Effector memory CD8-positive, alpha-beta T cell (primary cell): ENCODE measurements at places on chromosomes 3 and 15.

GRCh38 chr15:100770661-100771584 lies 108.7 kb upstream of the ALDH1A3 start:
- no peak overlapping the region for H3K27ac ChIP-seq
- no peak overlapping the region for H3K4me3 ChIP-seq
- H3K4me1 ChIP-seq = no peaks in the 10 kb centered on the region
- no peak for DNase-seq

GRCh38 chr15:73599934-73600333 lies 33.3 kb downstream of the NPTN start:
- no peak overlapping the region for H3K27ac ChIP-seq
- no peak for DNase-seq
- peaks cover 2% of the 10 kb centered on the region for H3K36me3 ChIP-seq
- peaks cover 32% of the 10 kb centered on the region for H3K4me1 ChIP-seq

- no peak for DNase-seq
- no peak overlapping the region for H3K27ac ChIP-seq
- H3K4me3 ChIP-seq = no peak overlapping the region
These were observed 72.2 kb downstream of the DZIP3 start for GRCh38 chr3:108661699-108662098.

DNA sequence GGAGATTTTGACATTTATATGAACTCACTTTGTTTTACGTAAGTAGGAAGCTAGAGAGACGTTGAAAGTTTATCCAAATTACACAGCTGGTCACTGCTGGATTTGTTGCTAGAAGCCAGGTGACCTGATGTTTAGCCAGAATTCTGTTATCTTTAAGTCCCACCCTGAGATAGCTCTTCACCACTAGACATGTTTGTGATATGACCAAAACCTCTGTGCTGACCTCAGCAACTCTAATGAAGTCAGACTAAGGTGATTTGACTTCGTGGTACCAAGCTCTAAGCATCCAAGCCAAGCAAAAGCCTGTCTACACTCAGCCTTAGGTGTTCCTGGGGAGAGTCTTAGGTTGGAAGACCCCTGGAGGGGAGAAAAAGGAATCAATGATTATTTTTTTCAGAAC lies 102.4 kb downstream of the ARRDC4 start:
- no peak overlapping the region for H3K4me3 ChIP-seq
- no peak for DNase-seq
- H3K4me1 ChIP-seq = no peaks in the 10 kb centered on the region
- H3K27me3 ChIP-seq = no peaks in the 10 kb centered on the region
- H3K27ac ChIP-seq = no peak overlapping the region

GRCh38 chr3:36893137-36893557 lies 51.7 kb downstream of the TRANK1 start:
- no peak for DNase-seq
- H3K36me3 ChIP-seq = peaks cover 87% of the 10 kb centered on the region
- no peaks in the 10 kb centered on the region for H3K27me3 ChIP-seq
- peaks cover 45% of the 10 kb centered on the region for H3K4me1 ChIP-seq
- H3K27ac ChIP-seq = peak overlapping the region; percentile 95
